ENCODE measurements at places on chromosomes 5 and 9.

- no peak for DNase-seq
These were observed 121.1 kb downstream of the CYLC2 start for GRCh38 chr9:103116246-103116645.

GRCh38 chr9:35164711-35165110, 2.9 kb downstream of the UNC13B start:
- DNase-seq, result no peak

GRCh38 chr9:129322022-129322621, 144.1 kb upstream of the IER5L start:
- no peak for DNase-seq

DNA sequence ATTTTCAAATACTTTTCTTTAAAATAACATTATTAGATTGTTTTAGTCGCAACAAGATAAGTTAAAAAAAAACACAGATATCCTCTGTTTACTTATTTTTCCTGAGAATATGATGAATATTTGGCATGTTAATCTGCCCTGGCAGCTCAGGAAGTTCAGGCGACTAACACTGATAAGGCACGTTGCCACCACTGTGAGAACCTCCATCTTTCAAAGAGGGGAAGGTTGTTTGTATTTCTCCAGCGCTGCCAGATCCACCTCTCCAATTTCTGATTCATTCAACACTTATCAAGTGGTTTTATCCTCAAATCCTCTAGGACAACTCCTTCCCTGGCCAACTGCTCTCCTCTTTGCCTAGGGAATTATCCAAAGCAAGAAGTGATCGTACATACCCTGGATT, 21.8 kb downstream of the CTNNAL1 start:
- no peak for DNase-seq

- DNase-seq, result no peak
These were observed 69.0 kb upstream of the SMC2 start for GRCh38 chr9:104025104-104025503.

DNA sequence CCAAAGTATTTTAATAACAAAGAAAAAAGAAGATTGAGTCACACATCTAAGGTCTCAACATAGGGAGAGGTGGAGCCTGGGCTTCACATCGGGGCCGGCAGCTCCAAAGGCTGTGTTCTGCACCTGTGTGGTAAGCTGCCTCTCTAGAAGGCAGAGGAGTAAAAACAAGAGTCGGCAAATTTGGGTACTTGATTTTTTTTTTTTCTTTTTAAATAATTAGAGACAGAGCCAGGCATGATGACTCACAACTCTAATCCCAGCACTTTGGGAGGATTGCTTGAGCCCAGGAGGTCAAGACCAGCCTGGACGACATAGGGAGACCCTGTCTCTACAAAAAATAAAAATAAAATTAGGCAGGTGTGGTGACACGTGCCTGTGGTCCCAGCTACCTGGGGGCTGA, 4.7 kb downstream of the URM1 start:
- no peak for DNase-seq

- no peak for DNase-seq
These were observed 142.7 kb downstream of the SGCD start for GRCh38 chr5:156469636-156470035.

GRCh38 chr9:70451765-70452164, 37.3 kb upstream of the KLF9 start:
- DNase-seq, result no peak

GRCh38 chr5:132342291-132343180, 27.0 kb upstream of the SLC22A5 start:
- no peak for DNase-seq

- no peak for DNase-seq
These were observed 14.1 kb downstream of the TRIM7 start for GRCh38 chr5:181190711-181191525.

DNA sequence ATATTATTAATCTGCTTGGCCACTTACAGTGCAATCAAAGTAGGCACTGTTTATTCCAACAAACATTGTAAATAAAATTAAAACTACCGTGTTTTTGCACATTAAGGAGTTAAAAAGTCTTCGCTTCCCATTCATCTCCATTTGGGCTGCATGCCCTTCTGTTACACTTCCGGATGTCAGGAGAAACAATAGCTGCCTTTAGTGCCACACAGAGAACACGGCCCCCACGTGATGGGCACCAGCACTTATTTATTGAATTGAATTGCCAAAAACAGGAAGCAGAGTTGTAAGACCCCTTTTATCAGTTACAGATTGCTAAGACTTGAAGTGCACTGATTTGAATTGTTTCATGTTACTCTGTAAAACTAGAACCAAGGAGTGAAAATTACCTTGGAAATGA, 80.4 kb downstream of the LHFPL2 start:
- no peak for DNase-seq

DNA sequence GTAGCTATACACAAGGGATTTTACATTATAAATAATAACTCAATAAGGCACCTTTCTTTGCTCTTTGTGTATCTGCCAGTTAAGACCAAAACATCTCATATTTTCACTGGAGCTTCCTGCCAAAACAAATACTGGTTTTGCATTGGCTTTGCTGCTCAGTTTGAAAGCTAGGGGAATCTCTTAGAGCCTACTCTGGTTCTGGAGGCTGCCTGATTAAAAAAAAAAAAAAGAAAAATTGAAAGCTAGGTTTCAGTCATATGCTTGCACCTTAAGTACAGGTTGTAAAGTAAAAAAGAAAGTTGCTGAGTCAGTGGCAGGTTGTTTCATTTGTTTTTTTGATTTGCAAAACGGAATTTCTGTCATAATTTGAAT, 2.3 kb downstream of the DENND4C start:
- DNase-seq, result no peak

- no peak for DNase-seq
These were observed 55.3 kb upstream of the SPATA31E1 start for GRCh38 chr9:87827341-87827740.

GRCh38 chr9:136358016-136358415, 5.5 kb downstream of the DNLZ start:
- no peak for DNase-seq

GRCh38 chr5:121833617-121834016, 18.1 kb upstream of the FTMT start:
- DNase-seq, result no peak

DNA sequence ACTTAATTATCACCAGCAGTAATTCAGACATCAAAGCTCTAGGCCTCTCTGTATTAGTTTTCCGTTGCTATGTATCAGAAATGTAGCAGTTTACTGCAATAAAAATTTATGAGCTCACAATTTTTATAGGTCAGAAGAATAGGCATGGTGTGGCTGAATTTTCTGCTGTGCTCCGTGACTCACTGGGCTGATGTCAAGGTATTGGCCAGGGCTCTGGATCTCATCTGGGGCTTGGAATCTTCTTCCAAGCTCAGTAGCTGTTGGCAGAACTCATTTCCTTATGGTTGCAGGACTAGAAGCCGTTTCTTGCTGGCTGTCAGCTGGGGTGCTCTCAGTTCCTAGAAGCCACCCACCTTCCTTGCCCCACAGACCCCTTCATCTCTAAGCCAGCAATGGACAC, 66.3 kb downstream of the PSAT1 start:
- DNase-seq, result peak; percentile 29

DNA sequence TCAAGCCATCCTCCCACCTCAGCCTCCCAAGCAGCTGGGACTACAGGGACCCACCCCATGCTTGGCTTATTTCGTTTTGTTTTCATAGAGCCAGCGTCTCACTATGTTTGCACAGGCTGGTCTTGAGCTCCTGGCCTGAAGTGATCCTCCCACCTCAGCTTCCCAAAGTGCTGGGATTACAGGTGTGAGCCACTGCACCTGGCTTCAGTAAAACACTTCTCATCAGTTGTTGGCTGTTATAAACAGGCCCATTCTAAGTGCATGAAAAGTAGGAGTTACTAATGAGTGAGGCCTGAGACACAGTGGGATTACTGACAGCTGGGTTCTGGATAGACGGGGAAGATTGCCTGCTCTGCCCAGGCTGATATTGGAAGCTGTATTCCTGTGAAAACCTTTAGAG, 3.5 kb downstream of the CRB2 start:
- DNase-seq, result no peak

DNA sequence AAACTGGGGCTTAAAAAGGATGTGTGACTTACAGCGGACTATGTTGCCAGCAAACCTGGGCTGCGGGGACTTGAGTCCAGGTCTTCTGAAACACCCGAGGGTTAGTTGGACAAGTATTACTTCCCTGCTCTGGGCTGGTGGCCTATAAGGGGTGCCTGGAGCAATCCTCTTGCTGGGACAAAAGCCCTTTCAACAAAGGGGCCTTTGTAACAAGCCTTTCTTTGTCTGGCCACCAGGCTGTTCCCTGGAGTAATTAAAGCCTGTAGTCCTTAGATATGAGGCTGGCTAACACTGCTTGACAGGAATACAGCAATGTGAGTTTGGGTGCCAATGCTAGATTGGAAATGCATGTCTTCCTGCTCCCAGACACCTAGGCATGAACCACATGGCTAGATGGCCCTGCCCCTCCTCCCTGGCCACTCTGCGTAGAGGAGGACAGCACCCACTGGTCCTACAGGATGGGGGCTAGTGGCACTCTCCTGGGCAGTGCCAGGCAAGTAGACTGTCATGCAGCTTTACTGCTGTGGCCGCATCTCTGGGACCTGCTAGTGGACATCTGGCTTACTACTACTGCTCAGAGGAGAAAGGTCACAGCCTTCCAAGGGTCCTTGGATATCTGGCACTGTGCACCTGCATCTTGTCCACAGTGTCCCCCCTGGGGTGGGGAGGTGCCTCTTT, 343.1 kb downstream of the ZSWIM6 start:
- no peak for DNase-seq

DNA sequence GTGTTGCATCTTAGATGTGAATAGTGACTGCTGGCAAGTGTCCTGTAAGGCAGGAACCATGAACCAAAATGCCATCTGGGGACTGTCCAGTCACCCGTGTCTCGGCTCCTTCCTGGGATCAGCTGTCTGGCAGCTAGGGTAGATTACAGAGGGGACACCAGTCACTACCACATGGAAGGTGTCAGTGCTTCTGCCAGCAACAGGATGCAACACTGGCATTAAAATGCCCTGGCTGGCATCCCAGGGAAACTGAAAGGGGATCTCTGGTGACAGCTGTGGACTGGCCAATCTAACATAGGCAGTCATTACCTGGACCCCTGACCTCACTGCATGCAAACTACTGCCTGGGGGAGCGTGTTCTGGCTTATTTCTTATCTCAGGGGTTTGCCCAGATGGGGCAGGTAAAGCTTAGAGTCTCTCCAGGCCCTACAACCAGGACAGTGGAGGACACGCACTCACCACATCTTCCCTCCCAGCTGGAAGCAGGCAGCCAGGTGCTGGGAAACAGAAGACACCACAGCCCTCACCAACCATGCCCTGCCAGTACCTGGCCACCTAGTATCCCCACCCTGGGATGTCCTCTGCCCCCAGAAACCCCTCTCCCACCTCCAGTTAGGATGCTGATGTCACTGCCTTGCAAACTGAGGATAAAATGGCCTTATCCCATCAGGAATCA, 83.8 kb downstream of the SEMA4D start:
- no peak for DNase-seq

DNA sequence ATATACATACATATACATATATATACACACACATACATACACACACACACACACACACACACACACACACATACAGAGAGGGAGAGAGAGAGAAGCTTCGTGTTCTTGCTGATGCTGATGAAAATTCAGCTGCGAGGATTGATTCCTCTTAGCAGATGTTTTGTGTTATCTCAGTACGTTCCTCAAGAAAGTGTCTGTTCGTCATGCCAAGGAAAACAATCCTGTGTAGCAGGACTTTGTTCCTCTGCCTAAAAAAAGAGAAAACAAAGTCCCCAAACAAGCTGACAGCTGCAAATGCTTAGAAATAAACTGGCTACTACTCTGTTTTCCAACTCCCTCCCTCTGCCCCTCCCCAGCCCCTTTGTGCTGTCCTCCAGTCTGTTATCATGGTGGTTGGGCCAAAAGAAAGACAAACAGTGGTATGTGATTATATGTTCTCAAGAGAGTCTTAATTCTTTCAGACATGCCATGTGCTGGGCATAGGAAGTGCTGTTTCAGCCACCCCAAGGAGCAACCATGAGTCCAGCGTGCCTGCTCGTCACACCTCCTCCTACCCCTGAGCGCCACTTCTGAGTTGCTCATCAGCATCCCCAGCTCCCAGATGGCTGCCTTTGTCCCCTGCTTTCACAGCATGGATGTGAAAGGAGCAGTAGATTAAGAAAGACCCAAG, 71.5 kb upstream of the EQTN start:
- no peak for DNase-seq

DNA sequence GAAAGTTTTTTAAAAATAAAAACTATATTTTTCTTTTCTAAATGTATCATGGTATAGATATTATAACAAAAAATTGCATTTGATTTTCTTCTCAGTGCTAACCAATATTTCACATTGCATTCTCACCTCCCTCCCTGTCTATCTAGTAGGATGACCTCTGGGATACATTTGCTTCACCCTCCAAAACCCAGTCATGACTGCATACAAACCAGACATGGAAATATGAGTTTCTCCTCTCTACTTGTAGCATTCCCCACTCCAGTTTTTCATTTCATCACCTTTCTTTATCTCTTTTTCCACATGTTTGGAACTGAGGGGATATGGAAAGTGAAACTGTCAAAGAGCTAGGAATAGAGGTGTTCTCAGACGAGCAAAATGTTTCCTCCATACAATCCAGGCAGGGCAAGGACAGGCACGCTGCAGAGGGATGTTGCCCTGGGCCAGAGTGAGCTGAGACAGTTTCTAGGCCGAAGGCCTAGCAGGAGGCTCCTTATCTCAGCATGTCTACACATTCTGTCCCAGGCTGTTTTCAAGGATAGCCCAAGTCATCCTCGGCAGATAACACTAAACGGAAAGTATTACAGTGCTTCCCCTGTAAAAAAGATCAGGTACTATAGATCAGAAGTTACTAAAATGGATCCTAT, 46.7 kb downstream of the MEF2C start:
- no peak for DNase-seq
